GDM1 (cell line): ENCODE measurements at places on chromosomes 4 and X.
A peak's percentile ranks its signal among the peaks of the same experiment; 100 is the strongest.

DNA sequence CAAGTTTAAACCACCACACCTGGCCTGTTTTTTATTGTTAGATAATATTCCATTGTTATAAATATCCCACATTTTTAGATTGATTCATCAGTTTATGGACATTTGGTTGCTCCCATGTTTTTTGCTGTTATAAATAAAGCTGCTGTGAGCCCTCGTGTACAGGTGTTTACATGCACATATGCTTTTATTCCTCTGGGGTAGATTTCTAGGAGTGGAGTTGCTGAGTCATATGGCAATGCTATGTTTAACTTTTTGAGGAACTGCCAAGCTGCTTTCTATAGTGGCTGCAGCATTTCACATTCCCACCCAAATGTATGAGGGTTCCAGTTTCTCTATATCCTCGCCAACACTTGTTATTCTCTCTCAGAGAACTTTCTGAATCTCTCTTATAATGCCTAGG lies 90.5 kb downstream of the TBL1X start:
- DNase-seq, result no peak

DNA sequence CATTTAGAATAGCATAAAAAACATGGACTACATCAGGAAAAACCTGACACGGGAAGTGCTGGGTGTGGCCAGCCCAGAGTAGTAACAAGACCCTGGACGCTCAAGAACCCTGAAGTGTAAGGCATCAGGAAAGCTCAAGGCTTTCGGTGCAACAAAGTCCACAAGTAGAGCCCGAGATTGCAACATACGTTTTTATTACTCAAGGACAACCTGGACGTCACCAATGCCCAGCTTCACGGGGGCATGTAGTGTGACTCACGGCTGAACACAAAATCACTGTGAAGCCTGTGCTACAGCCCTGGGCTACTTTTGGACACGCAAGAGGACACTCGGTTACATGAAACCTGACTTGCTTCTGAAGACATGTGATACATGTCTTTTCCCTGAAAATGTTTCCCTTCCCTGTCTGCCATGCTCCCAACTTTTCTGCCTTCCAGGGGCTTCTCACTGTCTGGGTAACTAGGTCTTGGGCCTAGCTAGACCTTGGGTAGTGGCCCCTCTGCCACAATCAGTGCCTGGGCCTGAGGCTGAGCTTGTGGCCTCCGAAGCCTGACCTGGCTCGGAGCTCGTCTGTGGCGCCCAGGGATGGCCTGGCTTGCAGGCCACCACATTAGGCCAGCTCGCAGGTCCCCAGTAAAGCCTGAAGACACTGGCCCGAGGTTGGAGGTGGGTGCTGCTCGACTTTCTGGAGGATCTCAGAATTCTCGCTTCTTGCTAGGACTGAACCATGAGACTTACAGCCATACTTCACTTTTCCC lies 9.2 kb downstream of the IRAK1 start:
- no peak for DNase-seq

DNA sequence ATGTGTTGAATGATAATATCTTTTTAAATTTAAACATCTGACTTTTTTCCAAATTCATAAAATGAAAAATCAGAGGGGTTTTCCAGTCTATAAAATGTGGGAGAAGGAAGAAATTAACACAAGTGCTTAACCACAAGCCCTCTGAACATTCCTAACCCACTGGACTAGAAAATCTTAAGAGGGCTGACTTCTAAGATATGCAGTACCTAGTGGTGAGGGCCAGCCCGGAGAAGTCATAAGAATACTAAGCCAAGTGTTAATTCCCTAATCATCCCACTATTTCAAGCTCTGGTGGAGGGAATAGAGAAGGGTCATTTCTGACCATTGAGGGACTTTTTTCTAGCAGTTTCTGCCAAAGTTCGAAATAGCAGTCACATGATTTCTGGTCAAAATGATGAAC lies 86.9 kb upstream of the NEIL3 start:
- no peak for DNase-seq

DNA sequence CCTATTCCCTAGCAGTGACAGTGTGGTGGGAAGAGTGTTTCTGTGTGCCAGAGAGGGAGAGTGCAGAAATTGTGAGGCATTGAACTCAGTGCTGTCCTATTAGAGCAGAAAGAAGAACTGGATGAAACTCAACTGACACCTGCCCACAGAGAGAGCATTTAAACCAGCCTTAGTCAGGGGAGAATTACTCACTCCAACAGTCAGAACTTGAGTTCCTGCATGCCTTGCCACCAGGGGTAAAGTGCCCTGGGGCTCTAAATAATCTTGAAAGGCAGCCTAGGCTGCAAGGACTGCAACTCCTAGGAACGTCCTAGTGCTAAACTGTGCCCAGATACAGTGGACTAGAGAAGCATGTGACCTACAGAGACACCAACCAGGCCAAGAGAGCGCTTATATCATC lies 12.8 kb downstream of the CYSLTR1 start:
- DNase-seq, result peak; percentile 19

- no peak for DNase-seq
These were observed 557.0 kb downstream of the SPRY1 start for GRCh38 chr4:123953566-123953965.

GRCh38 chr4:145819853-145820181 lies 118.8 kb downstream of the ZNF827 start:
- no peak for DNase-seq

DNA sequence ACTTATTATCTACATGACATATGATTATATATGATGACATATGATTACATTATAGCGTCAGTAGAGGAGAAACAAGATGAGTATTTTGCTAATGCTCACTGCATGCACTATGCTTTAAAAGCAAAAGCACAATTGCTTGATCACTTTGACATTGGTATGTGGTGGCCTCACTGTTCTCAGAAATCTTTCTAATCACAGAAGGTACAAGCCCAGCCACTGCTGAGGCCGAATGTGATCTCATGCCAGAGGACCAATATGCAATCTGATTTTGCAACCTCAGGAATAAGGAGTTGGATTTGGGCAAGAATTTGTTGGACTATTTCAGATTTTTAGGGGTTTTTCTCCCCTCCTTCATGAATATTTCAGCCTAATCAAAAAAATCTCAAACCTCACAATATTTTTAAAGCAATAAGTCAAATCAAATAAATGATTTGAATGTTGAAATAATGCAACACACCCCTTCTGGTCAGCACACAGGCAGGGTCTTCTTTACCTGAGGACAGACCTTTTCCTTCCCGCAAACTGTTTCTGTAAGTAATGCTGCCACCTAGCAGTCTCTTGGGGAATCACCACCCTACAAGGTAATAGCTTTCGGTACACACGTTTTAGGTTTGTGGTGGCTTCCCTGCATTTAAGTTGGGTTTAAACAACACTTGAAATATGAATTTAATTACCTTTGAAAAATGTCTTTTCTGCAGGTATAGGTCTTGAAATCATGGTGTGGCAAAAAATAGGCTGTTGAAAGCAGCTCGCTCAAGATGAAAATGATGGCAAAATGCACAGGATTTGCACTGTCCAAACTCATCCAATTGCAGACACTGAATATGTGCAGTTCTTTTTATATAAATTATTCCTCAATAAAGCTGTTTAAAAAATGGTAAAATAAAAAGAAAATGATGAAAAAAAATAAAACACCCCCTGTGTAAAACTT lies 4.8 kb upstream of the CXCL13 start:
- no peak for DNase-seq

DNA sequence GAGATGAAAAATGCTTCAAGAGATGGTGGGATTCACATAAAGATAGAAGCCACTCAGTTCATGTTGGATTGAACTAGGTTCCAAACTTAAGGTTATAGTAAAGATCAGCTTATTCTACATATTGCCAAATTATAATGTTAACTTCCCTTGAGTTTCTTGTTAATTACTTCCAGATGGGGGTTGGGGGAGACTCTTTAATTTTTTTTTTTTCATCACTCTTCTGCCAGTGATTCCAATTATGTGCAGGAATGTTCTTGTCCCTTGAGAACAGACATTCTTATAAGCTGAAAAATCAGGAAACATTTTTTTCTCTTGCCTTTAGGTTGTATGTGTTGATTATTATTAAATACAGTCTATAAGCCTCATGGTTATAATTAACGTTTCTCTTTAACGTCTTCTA lies 30.0 kb downstream of the MND1 start:
- DNase-seq, result no peak

GRCh38 chr4:168871632-168872031 lies 138.4 kb downstream of the CBR4 start:
- no peak for DNase-seq

DNA sequence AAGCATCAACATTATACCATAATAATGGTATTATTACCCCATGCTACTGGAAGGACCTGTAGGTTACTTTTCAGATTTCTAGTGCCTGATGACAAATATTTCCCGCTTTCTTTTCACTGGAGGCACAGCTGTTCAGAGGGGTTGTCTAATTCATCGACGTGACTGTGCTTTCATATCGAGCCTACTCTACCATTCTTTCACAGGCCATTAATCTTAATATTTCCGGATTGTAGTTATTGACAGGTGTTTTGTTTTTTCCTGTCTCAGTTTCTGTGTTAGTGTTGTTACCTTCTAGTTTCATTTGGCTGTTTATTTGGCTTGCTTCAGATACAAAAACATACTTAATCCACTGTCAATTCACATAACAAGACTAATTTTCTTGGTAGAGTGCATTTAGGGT lies 330.9 kb downstream of the SPOCK3 start:
- DNase-seq, result no peak

GRCh38 chr4:2263926-2264321 lies 2.0 kb upstream of the MXD4 start:
- DNase-seq, result no peak

DNA sequence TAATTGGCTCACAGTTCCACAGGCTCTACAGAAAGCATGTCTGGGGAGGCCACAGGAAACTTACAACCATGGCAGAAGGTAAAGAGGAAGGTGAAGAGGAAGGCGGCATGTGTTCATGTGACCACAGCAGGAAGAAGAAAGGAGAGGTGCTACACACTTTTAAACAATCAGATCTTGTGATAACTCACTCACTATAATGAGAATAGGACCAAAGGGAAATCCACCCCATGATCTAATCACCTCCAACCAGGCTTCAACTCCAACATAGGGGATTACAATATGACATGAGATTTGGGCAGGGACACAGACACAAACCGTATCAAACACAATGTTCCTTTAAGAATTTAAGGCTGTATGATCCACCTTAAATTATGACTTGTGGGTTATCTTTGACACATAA lies 10.5 kb upstream of the PGM2 start:
- peak; percentile 27 for DNase-seq

GRCh38 chr4:3776166-3777032 lies 10.2 kb downstream of the ADRA2C start:
- DNase-seq, result no peak

DNA sequence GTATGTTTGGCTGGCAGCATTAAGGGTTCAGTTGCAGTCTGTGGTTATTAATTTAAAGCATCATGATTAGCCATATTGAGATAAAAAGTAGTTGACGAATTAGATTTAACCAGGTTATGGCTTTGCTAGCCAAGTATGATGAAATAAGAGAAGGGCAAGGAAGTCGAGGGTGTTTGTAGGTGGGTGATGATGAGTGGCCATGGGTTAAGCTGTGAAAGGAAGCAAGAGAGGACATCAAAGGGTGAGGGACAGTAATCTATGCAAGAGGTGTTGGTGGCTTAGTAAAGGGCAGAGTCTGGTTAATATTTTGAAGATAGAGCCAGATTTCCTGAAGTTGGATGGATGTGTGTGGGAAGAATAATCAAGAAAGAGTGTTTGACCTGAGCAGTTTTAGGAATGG lies 44.5 kb downstream of the STIM2 start:
- DNase-seq, result no peak

DNA sequence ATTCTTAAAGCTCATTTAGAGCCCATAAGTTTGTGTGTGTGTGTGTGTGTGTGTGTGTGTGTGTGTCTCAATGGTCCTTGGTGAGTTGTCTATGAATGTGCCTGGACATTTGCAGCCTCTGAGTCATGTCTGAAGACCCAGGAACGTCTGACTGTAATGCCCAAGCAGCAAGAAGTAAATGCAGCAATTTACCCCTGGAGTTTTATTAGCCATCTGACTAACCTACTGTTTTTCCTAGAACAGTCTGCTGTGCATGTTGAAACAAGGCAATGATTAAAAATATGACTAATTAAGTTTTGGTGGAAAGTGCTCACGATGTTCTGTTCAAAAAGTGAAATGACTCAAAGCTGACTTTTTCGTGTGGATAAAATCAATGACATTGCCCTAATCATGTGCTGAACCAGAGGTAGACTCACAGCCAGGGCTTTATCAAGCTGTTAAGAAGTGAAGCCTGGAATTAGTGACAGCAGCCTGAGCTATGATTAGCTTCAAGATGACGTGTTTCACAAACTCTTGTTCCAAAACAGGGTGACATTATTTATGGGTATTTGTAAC lies 201.6 kb downstream of the CPE start:
- DNase-seq, result no peak

DNA sequence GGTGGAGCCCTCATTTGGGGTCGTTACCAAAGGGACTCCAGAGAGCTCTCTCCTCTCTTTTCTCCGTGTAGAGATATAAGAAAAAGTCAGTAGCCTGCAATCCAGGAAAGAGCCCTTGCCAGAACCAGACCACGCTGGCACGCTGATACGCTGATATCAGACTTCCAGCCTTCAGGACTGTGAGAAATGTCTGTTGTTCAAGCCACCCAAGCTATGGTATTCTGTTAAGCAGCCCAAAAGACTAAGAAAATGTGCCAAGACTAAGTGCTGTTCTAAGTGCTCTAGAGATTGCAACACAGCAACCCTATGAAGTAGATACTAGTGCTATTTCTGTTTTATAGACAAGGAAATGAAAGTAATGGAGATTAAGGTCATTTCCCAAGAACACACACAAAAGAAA lies 205.7 kb downstream of the CAMK2D start:
- no peak for DNase-seq

DNA sequence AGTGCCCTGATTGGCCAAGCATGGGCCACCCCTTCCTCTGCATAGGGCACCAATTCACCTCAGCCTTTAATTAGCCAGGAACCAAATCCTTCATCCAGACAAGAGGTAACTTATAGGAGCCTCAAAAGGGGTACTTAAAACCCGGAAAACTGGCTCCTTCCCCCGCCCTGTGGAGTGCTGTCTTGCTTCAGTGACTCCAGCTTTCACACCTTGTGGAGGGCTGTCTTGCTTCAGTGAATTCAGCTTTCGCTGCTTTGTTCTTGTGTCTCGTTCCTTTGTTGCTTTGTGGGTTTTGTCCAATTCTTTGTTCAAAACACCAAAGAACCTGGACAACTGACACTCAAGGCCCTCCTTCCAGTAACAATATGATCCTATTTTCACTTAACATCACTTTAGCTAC lies 82.2 kb upstream of the FRG1 start:
- DNase-seq, result no peak

GRCh38 chr4:29966386-29966785 lies 753.8 kb upstream of the PCDH7 start:
- DNase-seq, result no peak

DNA sequence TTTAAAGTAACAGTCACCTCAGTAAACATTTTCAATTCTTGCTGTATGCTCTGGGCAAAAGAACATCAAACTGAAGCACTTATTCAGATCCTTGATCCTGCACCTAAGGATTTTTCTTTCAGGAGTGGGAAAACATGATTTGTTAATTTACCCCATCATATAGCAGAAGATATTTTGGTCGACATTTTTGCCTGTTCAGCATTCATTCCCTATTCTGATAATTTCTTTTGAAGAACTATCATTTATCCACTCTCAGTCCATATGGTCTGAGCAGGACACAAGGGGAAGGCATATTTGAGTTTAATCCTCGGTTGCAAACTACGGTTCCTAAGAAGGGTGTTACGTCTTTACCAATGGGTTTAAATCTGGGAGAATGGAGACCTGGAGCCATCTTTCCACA lies 1.2 kb upstream of the CLOCK start:
- DNase-seq, result no peak

- DNase-seq, result no peak
These were observed 289.4 kb downstream of the INPP4B start for GRCh38 chr4:142556570-142557238.
